Stimulated activated CD8-positive, alpha-beta memory T cell treated with anti-CD3 and anti-CD28 coated beads, Interleukin-4, amount 100 ng/mL, for 1 hour (primary cell): ENCODE measurements at places on chromosomes 11 and 22.
A peak's percentile ranks its signal among the peaks of the same experiment; 100 is the strongest.

GRCh38 chr11:61377461-61378160 lies 14.8 kb upstream of the TMEM216 start:
- no peak for DNase-seq

DNA sequence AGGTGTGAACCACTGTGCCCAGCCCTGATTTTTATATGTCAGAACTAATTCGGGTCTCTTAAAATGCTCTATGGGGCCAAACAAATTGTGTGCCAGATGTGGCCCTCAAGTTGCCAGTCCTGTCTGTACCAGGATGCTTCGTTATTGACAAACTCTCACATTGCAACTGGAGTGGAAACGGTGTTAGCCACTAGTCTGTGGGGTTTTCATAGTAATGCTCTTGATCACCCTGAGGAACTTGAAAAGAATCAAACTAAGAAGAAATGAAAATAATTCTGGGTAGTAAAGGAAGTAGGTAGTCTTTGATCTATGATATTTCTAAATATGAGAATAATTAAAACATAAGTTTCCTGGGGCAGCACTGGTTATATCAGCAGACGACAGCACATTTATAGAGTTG lies 67.3 kb upstream of the ADSL start:
- no peak for DNase-seq

- DNase-seq, result no peak
These were observed 38.2 kb downstream of the KIAA0930 start for GRCh38 chr22:45202333-45203149.

DNA sequence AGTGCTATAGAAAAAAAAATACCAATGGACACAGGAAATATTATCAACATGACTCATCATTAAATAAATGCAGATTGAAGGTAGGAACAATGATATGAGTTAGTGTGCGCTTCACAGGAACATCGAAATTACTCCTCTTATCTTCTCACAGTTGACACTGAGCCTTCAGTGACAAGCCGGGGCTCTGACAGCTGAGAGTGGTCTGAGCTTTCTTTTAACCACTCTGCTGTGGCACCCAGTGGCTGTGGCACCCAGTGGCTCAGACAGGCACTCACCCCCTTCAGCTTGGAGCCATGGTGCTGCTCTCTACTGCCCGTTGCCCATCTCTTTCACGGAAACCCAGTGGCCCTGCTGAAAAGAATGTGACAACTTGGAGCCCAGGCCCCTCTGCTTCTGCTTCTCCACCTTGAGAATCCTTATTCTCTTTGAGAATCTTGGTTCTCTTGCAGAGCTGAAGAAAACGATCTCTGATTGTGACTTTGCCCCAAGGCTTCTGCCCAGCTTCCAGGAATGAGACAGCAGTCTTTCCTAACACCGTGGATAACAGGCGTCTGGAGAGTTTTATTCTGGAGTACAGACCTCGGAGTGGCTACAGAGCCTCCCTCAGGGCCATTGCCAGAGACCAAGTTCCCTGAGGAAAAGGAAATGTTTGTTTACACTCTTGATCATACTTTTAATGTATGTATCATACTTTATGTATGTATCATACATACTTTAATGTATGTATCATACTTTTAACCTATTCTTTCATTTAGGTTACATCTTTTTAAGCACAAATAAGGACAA lies 37.1 kb upstream of the OR8B8 start:
- DNase-seq, result no peak

DNA sequence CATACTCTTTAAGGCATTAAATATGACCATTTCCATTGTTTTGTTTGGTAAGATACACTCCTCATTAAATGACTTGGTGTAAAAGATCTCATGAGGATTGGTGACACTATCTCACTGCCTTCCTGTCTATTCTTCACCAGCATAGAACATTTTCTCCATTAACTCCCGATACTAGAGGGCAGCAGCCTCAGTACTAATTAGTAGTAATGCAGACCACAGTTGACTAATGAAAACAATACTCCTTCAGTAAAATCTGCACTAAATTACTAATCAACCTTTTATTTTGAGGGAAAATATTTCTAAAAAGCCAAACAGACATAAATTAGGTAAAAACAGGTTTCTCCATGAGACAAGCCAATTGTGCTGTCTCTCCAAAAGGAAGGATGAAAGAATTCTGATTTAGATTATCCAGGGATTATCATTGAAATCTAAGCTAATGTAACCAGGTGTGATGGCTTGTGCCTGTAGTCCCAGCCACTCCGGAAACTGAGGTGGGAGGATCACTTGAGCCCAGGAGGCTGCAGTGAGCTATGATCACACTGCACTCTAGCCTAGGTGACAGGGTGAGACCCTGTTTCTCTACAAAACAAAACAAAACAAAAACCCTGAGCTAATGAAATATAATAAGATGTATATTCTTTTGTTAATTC lies 9.4 kb downstream of the PGM2L1 start:
- DNase-seq, result peak; percentile 55

- no peak for DNase-seq
These were observed 49.9 kb upstream of the CD5 start for GRCh38 chr11:61052182-61052972.
